ENCODE measurements at places on chromosomes 1 and 21. TPM values are rescaled to one million over a fixed set of nuclear protein-coding genes. Genes with fewer than 3 reads are reported as not detected.
A peak's percentile ranks its signal among the peaks of the same experiment; 100 is the strongest.

GRCh38 chr1:210218047-210218446 is 14.5 kb upstream of the SERTAD4 start:
- peaks cover 2% of the 10 kb centered on the region for H3K4me1 ChIP-seq
- no peak overlapping the region for H3K27ac ChIP-seq
- DNase-seq: no peak
- H3K27me3 ChIP-seq: no peaks in the 10 kb centered on the region

DNA sequence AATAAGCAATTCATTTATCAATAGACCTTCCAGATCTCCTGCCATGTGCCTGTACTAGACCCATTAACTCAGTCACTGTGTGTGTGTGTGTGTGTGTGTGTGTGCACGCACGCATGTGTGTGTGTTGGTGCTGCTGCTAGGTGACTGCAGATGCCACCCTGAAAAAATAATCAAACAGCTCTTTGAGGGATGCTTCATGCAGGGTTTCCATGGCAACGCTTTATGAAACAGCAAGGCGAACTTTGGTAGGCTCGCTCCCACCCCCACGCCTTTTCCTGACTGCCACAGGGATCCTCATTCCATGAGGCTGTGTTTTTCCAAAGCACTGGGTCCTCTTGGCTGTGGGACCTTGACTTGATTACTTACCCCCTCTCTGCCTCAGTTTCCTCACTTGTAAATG is 94.0 kb downstream of the HMGB4 start:
- no peaks in the 10 kb centered on the region for H3K27me3 ChIP-seq
- no peak overlapping the region for H3K4me3 ChIP-seq
- H3K4me1 ChIP-seq: no peaks in the 10 kb centered on the region
- no peaks in the 10 kb centered on the region for H3K36me3 ChIP-seq

The BNIPL gene
- total RNA-seq: 0.45 TPM

GRCh38 chr1:50023292-50024159 is at the start of gene AGBL4:
Gene AGBL4 (minus strand): TSS chr1:50023954.
- no peak within 1 kb of the TSS for H3K27ac ChIP-seq
- DNase-seq: peak; percentile 77
- H3K27me3 ChIP-seq: peaks cover 6% of the 10 kb centered on the region
- H3K36me3 ChIP-seq: no peaks in the 10 kb centered on the region
- no peak within 1 kb of the TSS for H3K4me3 ChIP-seq

DNA sequence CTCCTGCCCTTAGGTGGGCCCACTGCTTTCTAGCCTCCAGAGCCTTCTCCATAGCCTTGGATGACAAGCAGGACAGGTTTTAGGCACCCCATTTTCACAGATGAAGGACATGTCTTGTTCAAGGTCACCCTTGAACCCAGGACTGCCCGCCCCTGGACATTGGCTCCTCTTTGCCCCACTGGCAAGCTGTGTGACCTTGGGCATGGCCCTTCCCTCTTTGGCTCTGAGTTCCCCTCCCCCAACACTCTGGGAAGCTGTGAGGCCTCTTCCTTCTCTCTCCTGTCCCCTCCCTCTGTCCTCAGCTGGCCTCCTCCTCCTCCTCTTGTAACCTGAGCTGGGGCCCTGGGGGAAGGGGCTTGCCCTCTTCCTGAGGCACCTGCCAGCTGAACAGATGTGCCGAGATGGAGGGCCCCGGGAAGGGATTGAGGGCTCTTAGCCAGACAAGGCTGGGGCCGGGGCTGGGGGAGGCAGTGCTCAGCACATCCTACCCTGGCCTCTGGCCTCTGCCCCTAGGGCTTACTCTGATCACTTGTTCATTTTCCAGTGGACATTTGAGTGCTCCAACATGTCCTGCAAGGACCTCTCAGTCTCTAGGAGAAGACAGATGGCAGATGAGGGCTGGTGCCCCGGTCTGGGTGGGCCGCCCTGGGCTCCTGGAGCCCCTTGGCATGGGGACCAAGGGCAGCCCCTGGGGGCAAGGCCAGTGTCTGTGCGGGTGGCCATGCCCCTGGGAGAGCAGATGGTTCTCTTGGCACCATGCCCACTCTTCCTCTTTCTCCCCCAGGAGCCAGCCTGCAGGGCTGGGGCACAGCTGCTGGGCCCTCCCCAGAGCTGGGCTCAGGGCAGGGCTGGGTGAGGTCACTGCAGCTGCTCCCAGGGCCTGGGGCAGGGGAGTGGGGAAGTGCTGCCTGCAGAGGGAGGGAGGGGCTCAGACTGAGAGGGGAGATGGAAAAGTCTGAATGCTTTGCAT is 10.7 kb downstream of the FOXO6 start:
- peaks cover 6% of the 10 kb centered on the region for H3K4me1 ChIP-seq
- DNase-seq: peak; percentile 93
- H3K36me3 ChIP-seq: no peaks in the 10 kb centered on the region
- no peak overlapping the region for H3K4me3 ChIP-seq
- H3K27ac ChIP-seq: peak overlapping the region; percentile 93
- peaks cover 27% of the 10 kb centered on the region for H3K27me3 ChIP-seq

- H3K4me3 ChIP-seq: no peak overlapping the region
- H3K27me3 ChIP-seq: no peaks in the 10 kb centered on the region
- H3K27ac ChIP-seq: no peak overlapping the region
- no peaks in the 10 kb centered on the region for H3K4me1 ChIP-seq
Observed at GRCh38 chr1:68448365-68448764, 1.4 kb downstream of the RPE65 start.

- H3K36me3 ChIP-seq: no peaks in the 10 kb centered on the region
- DNase-seq: peak; percentile 96
- H3K4me1 ChIP-seq: peaks cover 4% of the 10 kb centered on the region
- H3K4me3 ChIP-seq: no peak overlapping the region
Observed at GRCh38 chr1:110433803-110434202, 17.1 kb upstream of the PROK1 start.

- H3K4me3 ChIP-seq: no peak overlapping the region
- H3K27ac ChIP-seq: no peak overlapping the region
- H3K4me1 ChIP-seq: peaks cover under 1% of the 10 kb centered on the region
- H3K36me3 ChIP-seq: no peaks in the 10 kb centered on the region
Observed at GRCh38 chr1:223413216-223413615, 20.0 kb downstream of the CCDC185 start.

DNA sequence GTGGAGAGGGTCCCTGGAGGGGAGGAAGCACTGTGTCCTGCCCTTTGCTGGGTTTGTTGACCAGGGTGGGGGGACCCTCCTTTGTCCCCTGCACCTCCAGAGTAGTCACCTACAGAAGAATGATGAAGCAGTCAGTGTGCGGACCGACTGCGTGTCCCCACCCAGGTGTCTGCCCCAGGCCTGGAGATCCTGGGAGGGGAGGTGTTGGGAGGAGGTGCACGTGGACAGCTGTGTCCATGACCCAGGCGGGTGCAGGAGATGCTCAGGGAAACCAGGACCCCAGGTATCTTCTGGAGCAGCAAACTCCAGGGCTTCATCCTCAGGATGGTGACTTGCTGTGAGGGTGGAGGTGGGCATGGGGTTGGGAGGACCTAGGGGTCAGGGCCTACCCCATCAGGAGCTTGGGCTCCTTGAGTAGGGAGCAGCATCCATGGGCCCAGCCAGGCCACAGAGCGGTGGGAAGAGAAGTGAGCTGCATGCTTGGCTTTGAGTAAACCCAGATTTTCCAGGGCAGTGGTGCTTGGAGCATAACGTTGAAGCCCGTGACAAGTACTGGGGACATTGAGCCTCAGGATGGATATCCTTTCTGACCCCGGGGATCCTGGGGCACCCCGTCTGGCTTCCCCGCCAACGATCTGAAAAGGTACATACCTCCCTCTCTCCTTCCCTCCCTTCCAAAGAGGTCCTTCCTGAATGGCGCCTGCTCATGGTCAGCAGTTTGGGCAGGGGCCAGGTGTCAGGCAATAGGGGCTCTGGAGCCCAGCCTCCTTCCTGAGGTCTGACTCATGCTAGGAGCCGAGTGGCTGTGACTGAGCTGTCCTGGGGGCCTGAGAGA is 13.7 kb downstream of the ACTRT2 start:
- H3K4me1 ChIP-seq: no peaks in the 10 kb centered on the region
- no peaks in the 10 kb centered on the region for H3K36me3 ChIP-seq
- no peak overlapping the region for H3K4me3 ChIP-seq
- no peaks in the 10 kb centered on the region for H3K27me3 ChIP-seq
- peak; percentile 18 for DNase-seq

- H3K27me3 ChIP-seq: no peaks in the 10 kb centered on the region
- H3K27ac ChIP-seq: no peak overlapping the region
- H3K4me1 ChIP-seq: no peaks in the 10 kb centered on the region
- no peak overlapping the region for H3K4me3 ChIP-seq
- peaks cover 43% of the 10 kb centered on the region for H3K36me3 ChIP-seq
Observed at GRCh38 chr1:21141030-21141429, 35.7 kb downstream of the EIF4G3 start.

GRCh38 chr1:17194133-17194475 is 10.8 kb upstream of the PADI1 start:
- H3K27ac ChIP-seq: no peak overlapping the region
- H3K4me3 ChIP-seq: no peak overlapping the region
- no peaks in the 10 kb centered on the region for H3K36me3 ChIP-seq
- peak; percentile 36 for DNase-seq
- H3K4me1 ChIP-seq: no peaks in the 10 kb centered on the region
- H3K27me3 ChIP-seq: no peaks in the 10 kb centered on the region

DNA sequence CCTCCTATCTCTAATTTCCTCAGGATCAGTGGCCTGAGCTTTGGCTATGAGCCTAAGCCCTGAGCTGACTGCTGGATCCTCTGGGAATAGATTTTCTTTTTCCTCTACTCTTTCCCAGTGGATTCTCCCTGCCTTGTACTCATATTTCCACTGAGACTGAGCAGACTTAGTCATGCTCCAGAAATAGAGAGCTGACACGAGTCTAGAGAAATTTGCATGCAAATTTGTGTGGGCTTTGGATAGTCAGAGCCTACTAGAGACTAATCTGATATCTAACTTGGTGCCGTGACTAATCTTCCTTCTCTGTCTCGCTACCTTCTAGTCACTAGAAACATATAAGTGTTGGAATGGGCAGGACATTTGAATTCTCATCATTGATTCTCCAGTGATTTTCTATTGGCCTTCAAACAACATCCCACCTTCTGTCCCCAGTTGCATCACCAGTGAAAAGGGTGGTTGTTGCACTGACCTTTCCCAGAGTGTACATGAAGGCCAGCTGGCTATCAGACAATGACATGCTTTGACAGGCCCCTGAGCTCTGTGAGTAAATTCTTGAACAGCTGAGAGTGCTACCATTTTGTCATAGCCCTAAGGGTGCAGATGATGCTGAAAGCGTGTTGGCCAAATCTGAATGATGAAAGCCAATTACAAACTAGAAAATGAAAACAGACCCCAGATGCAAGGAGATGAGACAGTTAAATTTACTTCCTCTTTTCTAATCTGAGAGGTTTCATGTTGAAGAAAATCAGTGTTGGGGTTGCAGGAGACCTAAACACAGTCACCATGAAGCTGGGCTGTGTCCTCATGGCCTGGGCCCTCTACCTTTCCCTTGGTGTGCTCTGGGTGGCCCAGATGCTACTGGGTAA is at the start of gene FCRLA:
Gene FCRLA, plus strand, starts transcription at position 748 of the 866 bp plus-strand sequence. Its CDS starts 36 bp downstream, at position 784.
- no peaks in the 10 kb centered on the region for H3K27me3 ChIP-seq
- H3K4me3 ChIP-seq: no peak within 1 kb of the TSS
- no peak within 1 kb of the TSS for H3K27ac ChIP-seq
- no peak for DNase-seq
- no peaks in the 10 kb centered on the region for H3K4me1 ChIP-seq

DNA sequence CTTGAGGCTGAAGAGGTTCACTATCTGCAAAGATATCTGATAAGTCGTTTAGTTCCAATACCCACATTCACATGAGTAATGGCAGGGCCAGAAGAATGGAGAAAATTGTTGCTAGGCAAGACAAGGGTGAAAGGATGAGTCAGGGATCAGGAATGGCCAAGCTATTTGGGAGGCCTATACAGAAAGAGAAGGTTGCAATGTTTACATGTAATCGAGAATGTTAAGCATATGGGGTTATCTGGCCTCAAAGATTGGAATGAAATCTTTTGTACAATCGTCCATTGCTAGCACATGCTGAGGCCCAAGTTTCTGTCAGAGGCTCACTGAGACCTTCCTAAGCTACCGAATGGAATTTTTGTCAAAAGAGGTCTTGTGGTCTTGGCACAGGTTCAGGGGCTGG is 299.9 kb upstream of the PLD5 start:
- peaks cover 12% of the 10 kb centered on the region for H3K27me3 ChIP-seq
- no peak overlapping the region for H3K4me3 ChIP-seq
- no peak overlapping the region for H3K27ac ChIP-seq

DNA sequence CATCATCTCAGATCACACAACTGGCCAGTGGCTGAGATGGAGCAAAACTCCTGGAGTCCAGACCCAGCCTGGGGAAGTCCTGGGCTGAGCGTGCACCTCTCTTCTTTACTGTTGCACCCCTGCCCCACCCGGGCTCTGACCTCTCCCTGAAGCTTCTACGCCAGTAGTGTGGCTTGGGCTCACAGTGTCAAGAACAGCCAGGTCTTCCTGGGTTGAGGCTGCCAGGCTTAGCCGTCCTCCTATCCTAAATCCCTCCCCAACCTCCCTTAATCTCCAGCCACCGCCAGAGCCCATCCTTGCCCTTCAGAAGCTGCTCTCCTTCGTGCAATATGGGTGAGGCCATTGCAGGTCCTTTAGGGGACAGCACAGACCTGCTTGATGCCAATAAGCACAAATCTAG is 399.2 kb upstream of the VAMP3 start:
- H3K27me3 ChIP-seq: no peaks in the 10 kb centered on the region
- no peak overlapping the region for H3K4me3 ChIP-seq
- no peaks in the 10 kb centered on the region for H3K4me1 ChIP-seq
- no peak overlapping the region for H3K27ac ChIP-seq

DNA sequence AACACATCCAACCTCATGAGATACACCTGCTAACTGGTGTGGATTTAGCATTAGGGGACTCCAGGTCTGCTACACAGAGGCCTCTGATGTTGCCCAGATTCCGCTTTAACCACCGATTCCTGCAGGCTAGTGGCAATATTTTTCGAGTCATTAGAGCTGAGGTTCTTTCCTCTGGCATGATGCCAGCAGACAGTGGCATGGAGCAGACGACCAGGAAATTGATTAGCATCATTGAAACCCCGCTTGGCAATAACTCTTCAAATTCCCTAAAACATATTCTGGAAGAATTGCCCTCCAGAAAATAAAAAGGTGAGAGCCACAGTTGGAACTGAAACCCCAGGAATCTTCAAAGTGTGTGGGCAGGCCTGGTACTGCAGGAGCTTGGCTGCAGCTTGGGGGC is 28.4 kb upstream of the ETV3 start:
- no peaks in the 10 kb centered on the region for H3K36me3 ChIP-seq

DNA sequence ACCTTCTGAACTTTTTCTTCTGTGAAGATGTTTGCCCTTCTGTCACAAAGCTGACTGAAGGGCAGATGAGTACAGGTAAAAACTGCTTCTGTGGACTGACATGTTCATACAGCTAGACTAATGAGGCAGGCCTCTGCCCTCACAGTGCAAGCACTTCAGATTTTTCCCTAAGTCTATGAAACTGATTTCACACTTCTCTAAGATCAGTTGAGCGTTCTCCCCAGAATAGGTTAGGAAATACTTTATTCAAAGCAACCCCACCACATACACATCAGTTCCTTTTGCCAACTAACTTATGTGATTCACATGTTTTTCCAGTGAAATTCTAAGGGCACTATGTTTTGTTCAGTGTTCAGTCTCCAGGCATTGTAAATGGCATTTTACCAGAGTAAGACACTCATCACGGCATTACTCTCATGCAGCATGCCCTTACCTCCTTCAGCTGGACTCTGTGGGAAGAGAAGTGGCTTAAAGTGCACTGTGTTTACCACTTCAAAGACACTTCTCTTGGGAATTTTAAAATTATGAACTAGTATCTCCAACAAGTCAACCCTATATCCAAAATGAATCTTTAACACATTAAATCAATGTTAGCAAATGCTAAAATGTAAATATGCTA is 5.4 kb upstream of the PSMG1 start:
- DNase-seq: no peak
- no peak overlapping the region for H3K4me3 ChIP-seq
- H3K36me3 ChIP-seq: peaks cover 21% of the 10 kb centered on the region

The RGSL1 gene
- total RNA-seq: not detected

Data from endodermal cell (in vitro differentiated cells).